Thymus (tissue), 14 donors: ENCODE measurements at places on chromosomes 4 and X.

GRCh38 chrX:23805389-23805788, 22.4 kb downstream of the SAT1 start:
- H3K4me1 ChIP-seq = no peaks in the 10 kb centered on the region
- no peaks in the 10 kb centered on the region for H3K27me3 ChIP-seq
- H3K36me3 ChIP-seq = no peaks in the 10 kb centered on the region

DNA sequence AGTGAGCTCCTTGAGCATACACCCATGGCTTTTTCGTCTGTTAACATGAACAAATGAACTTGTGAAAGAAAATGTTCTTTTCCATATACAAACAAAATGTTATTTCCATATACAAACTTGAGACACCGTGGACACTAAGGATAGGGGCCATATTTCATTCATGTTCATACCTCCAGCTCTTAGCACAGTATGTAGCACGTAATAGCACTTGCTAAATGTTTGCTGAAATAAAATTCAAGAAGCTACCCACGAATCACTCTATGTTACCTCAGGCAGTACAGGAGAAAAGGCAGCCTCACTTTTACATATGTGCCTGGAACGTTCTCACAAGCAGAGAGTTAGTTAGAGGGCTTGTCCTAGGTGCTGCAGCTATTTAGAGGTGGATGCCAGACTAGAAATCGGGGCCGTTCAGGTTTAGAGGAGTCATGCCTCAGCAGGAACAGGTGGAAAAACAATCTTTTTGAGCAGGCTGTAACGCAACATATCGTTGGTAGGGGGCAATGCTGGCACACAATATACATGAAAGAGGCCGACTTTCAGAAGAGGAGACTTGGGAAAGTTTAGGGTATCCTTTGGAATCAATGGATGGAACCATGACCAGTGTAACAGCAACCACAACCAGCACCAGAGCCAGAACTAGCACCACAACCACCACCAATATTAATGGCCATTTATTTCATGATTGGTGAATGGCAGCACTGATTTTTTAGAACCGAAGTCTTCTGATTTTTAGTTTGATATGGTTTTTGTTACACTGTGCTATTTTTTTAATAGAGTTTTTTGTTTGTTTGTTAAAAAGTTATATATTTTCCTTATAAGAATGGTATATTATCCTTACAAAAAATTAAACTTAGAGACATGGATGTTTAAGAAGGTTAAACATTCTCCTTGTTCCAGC, 14.8 kb upstream of the PAQR3 start:
- no peaks in the 10 kb centered on the region for H3K27me3 ChIP-seq
- no peaks in the 10 kb centered on the region for H3K4me1 ChIP-seq
- no peaks in the 10 kb centered on the region for H3K36me3 ChIP-seq
- H3K27ac ChIP-seq = no peak overlapping the region
- H3K4me3 ChIP-seq = no peak overlapping the region

GRCh38 chr4:80507507-80507906, 172.0 kb downstream of the CFAP299 start:
- H3K36me3 ChIP-seq = no peaks in the 10 kb centered on the region
- no peaks in the 10 kb centered on the region for H3K4me1 ChIP-seq
- DNase-seq = no peak
- H3K27ac ChIP-seq = no peak overlapping the region

GRCh38 chrX:66008328-66008970, 31.4 kb downstream of the VSIG4 start:
- H3K4me1 ChIP-seq = peaks cover 8% of the 10 kb centered on the region
- DNase-seq = no peak
- no peak overlapping the region for H3K27ac ChIP-seq
- H3K4me3 ChIP-seq = no peak overlapping the region

DNA sequence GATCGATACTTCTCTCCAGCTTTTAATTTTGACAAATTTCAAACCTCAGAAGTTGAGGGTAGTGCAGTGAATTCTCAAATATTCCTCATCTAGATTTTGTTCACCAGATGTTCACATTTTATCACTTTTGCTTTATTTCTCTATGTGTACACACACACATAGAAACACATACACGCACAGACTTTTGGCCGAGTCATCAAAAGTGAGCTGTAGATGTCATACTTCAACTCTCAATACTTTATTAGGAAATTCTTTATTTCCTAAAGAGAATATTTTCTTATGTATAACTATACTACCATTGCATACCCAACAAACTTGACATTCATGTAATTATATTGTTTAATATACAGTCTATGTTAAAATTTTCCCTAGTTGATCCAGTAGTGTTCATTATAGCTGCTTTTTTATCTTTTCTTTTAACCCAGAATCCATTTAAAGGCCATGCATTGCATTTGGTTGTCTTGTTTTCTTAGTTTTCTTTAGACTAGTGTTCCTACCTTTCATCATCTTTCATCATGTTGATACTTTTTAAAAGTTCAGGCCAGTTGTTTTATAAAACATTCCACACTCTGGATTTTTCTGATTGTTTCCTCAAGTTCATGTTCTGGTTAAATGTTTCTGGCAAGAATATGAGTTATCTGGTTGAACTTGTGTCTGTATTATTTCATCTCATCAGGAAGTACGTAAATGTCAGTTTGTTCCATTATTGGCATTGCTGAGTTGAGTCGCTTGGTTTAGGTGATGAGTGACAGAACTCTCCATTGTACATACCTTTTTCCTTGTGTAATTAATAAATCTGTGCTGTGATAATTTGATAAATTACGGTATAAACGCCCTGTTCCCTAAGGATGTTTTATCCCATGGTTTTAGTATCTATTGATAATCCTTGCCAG, 94.1 kb upstream of the TLR2 start:
- no peak for DNase-seq
- no peaks in the 10 kb centered on the region for H3K4me1 ChIP-seq
- H3K27me3 ChIP-seq = no peaks in the 10 kb centered on the region
- H3K4me3 ChIP-seq = no peak overlapping the region

GRCh38 chrX:130086447-130087206, 23.7 kb downstream of the ELF4 start:
- H3K4me3 ChIP-seq = peak overlapping the region; percentile 50
- H3K27ac ChIP-seq = peak overlapping the region; percentile 94
- H3K27me3 ChIP-seq = no peaks in the 10 kb centered on the region
- no peaks in the 10 kb centered on the region for H3K36me3 ChIP-seq
- DNase-seq = peak; percentile 52

DNA sequence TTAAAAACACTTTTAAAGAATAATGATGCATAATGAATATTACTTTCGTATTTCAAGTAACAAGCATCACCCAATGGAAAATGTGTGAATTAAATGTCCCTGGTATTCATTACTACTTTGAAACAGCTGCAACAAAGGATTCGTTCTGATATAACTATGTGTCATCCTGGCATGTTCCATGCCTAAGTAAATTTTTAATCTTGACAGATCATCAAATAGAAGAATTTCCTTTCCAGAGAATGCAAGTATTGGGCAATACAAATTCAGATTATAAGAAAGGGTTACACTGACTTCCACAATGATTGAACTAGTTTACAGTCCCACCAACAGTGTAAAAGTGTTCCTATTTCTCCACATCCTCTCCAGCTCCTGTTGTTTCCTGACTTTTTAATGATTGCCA, 105.3 kb downstream of the SPCS3 start:
- H3K27ac ChIP-seq = no peak overlapping the region
- H3K4me3 ChIP-seq = no peak overlapping the region
- H3K27me3 ChIP-seq = no peaks in the 10 kb centered on the region
- no peaks in the 10 kb centered on the region for H3K4me1 ChIP-seq
- no peak for DNase-seq

DNA sequence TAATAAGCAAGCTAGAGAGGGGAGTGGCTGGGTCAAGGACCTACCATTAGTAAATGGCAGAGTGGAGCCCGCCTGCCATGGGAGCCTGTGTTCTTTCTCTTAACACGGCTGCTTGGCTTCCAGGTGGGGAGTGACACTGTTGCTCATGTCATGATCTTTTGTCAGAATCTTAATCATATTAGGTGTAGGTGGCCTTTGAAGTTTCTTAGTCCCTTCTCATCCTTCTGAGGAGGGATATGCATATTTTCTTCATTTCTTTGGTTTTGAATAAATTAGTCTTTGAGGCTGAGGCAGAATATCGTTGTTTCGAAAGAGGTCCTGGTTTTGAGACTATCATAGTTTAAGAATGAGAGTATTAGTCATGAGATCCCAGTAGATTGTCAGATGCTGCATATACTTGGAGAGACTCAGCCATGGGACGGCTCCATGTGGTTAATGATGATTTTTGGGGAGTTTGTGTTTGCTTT, 28.9 kb downstream of the SNX25 start:
- H3K4me1 ChIP-seq = no peaks in the 10 kb centered on the region
- H3K36me3 ChIP-seq = no peaks in the 10 kb centered on the region
- no peak overlapping the region for H3K4me3 ChIP-seq
- H3K27ac ChIP-seq = no peak overlapping the region
- no peaks in the 10 kb centered on the region for H3K27me3 ChIP-seq
- no peak for DNase-seq

- H3K27ac ChIP-seq = no peak overlapping the region
- no peaks in the 10 kb centered on the region for H3K27me3 ChIP-seq
- DNase-seq = no peak
- no peaks in the 10 kb centered on the region for H3K36me3 ChIP-seq
- H3K4me1 ChIP-seq = no peaks in the 10 kb centered on the region
Observed at GRCh38 chrX:112527903-112528302, 151.8 kb downstream of the LHFPL1 start.

GRCh38 chr4:134747108-134747805, 545.7 kb upstream of the PABPC4L start:
- no peak for DNase-seq
- no peaks in the 10 kb centered on the region for H3K4me1 ChIP-seq

GRCh38 chrX:78944351-78944750, 840 bp upstream of the P2RY10 start:
- DNase-seq = no peak
- no peaks in the 10 kb centered on the region for H3K36me3 ChIP-seq
- H3K4me3 ChIP-seq = no peak overlapping the region
- H3K27ac ChIP-seq = no peak overlapping the region
- H3K27me3 ChIP-seq = no peaks in the 10 kb centered on the region

DNA sequence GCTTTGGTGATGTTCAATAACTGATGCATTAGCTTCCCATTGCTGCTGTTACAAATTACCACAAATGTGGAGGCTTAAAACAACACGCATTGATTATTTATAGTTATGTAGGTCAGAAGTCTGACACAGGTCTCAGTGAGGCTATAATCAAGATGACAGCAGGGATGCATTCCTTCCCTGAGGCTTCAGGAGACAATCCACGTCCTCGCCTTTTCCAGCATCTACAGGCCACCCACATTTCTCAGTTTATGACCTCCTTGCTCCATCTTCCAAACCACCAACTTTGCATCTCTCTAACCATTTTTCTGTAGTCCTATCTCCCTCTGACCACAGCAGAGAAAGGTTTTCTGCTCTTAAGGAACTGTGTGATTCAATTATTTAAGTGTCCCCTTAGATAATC, 92.5 kb downstream of the GASK1B start:
- H3K4me3 ChIP-seq = no peak overlapping the region
- H3K27ac ChIP-seq = no peak overlapping the region
- no peaks in the 10 kb centered on the region for H3K27me3 ChIP-seq
- no peaks in the 10 kb centered on the region for H3K36me3 ChIP-seq
- H3K4me1 ChIP-seq = no peaks in the 10 kb centered on the region
